ENCODE measurements at places on chromosomes 4 and X. TPM values are rescaled to one million over a fixed set of nuclear protein-coding genes. Genes with fewer than 3 reads are reported as not detected.

- no peak for DNase-seq
Observed at GRCh38 chrX:120517936-120518335, 42.8 kb downstream of the CUL4B start.

DNA sequence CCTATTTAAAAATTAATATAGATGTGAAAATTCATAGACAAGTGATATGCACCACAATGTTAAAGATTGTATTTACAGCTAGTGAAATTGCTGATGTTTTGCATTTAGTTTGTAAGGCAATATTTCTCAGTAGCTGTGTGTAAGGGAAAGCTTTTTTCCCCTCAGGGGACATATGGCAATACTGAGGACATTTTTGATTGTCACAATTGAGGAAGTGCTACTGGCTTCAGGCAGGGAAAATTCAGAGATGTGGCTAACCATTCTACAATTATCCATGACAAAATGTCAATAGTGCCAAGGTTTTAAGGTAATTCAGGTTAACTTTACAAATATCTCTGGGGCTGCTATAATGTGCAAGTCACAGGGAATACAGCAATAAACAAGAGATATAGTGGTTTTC is 66.1 kb upstream of the IL15 start:
- DNase-seq = no peak

DNA sequence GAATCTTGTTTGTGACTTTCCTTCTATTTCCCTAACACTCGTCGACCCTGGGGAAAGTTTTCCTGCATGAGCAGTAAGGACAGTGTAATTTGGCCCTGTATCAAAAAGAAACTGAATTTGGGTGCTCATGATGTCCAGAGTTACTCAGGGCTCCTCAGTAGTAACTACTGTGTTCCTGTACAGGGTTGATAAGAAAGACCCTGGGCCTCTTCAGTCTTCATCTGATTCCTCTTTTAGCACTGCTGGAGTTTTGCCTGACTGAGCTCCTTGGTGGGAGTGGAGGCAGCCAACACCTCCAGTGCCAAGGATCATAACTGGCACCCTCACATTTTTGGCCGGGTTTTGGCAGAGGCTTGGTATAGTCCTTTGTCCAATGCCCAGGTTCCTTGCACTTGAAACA is 7.1 kb upstream of the AREG start:
- no peak for DNase-seq

The SLC26A1 gene
- total RNA-seq = 0.75 TPM

The NR0B1 gene
- 50.6 TPM for total RNA-seq

DNA sequence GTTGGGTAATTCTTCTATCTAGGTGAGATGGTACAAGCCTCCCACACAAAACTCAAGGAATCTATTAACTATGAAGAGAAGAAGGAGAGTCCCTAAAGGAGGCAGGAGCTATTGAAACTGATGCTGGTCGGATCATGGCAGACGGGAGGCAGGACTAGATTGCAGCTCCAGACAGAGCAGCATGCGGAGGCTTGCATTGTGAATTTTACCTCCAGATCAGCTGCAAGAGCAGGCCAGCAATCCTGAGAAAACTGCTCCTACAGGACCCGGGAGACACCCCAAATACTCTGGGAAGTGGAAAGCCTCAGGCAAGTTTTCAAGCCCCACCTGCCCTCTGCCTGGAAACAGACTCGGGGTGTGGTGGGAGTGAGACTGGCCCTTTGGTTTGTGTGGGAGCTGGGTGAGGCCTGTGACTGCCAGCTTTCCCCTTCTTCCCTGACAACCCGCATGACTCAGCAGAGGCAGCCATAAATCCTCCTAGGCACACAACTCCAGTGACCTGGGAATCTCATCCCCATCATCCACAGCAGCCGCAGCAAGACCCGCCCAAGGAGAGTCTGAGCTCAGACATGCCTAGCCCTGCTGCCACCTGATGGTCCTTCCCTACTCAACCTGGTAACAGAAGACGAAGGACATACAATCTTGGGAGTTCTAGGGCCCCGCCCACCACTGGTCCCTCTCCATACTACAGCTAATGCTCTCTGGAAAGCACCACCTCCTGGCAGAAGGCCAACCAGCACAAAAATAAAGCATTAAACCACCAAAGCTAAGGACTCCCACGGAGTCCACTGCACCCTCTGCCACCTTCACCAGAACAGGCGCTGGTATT is 30.9 kb downstream of the GATB start:
- peak; percentile 72 for DNase-seq

All from endodermal cell (in vitro differentiated cells).